NCI-H187 treated with DMSO at 0.1 percent for 48 hours (cell line): ENCODE measurements at places on chromosomes 11 and 22.

DNA sequence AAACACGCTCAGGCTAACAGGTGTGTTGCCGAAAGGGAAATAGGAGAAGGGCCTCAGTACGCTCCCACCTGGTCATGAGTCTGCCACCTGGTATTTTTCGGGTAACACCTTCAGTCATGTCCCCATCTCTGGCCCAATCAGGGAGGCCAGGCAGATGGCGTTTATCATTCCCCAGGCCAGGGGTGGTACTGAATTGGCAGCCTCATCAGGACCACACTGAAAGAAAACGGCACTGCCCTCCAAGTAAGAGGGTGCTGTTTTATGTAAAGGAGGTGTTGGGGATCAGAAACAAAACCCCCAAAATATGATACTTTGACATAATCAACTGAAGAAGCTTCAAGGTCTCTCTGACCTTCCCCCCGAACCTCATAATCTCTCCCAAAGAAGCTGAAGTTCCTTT lies 58.9 kb downstream of the RCN1 start:
- no peak for DNase-seq

GRCh38 chr22:35051013-35051535 lies 14.9 kb upstream of the ISX start:
- DNase-seq, result no peak

GRCh38 chr11:126991596-126991995 lies 9.0 kb downstream of the KIRREL3 start:
- no peak for DNase-seq

- no peak for DNase-seq
Measured at GRCh38 chr11:77249427-77249826, 52.1 kb downstream of the GDPD4 start.

DNA sequence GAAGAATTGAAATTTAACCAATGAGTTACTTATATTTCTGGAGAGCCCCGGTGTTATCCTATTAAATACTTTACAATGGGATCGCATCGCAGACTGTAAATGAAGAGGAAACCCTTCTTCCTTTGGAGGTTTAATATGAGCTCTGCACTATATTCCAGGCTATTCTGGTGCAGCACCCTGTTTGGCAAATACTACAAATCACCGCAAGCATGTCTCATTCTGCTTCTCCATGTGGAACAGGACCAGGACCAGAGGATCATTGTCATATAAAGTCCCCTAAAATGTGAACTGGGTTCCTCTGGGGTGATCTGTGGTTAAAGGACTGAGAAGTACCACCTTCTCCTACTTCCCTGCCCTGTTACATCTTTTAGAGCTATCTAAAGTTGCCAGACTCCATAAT lies 703.7 kb downstream of the DLG2 start:
- DNase-seq, result no peak
